ENCODE measurements at places on chromosomes 6 and 20.

DNA sequence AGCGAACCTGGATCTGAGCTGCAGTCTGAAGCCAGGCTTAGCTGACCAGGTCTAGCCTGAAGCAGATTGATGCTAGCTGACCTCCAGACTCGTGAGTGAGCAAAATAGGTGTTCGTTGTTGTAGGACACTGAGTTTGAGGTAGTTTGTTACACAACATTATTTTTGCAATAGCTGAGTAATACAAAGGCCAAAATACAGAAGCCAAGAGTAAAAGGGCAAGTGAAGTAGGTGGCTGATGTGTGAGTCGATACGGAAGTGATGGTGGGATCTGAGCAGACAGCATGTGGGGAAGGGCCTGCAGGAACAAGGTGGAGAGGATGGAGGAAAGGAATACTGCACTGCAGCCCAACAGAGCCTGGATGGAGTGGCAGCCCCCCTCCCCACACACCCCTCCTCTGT lies 8.5 kb upstream of the SPATS1 start:
- peak; percentile 82 for DNase-seq

- DNase-seq: no peak
Observed at GRCh38 chr6:105849746-105850145, 236.4 kb upstream of the PRDM1 start.

DNA sequence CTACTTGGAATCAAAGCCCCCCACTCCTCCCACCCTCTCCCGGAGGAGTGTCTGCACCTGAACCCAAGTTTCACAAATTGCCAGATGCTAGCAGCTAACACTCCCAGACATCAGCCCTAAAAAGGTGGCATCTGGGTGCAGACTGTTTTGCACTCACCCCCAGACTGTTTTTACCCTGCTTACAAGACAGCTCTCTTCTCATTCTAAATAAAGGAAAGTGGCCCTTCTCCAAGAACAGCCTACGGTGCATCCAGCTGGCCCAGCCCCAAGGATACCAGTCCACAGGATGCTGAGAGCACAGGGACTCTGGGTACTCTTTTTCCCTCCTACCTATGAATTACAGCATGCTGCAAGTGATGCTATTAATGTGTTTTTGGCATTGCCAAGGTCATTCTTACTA lies 842.0 kb upstream of the FLRT3 start:
- DNase-seq: no peak

- no peak for DNase-seq
Observed at GRCh38 chr6:108127056-108127455, 38.8 kb upstream of the NR2E1 start.

DNA sequence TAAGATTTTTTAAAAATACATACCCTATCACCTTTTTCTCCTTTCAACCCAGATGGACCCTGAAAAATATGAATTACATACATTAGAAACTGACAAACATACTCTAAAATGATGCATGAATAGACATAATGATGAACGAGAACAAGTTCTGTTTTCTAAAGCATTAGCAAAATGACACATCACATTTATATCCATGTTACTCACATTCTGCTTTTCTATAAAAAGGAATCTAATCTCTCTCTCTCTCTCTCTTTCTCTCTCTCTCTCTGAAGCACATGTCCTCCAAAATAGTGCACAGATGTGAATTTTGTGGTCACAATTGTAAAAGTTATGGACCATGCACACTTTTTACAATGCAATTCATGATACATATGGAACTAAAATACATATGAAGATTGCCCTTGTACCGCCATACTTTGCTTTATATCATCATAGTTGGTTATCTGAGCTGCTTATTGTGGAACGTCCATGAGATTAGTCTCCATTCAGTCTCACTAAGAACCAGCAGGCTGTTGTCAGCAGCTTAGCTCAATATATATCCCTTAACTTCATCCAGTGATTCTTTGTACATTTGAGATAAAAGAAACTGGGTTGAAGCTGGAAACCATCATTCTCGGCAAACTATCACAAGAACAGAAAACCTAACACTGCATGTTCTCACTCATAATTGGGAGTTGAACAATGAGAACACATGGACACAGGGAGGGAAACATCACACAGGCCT lies 114.2 kb downstream of the COL12A1 start:
- no peak for DNase-seq

GRCh38 chr6:123168892-123169773 lies 173.1 kb downstream of the CLVS2 start:
- DNase-seq: no peak

- no peak for DNase-seq
Observed at GRCh38 chr6:43937236-43938177, 167.5 kb downstream of the VEGFA start.

DNA sequence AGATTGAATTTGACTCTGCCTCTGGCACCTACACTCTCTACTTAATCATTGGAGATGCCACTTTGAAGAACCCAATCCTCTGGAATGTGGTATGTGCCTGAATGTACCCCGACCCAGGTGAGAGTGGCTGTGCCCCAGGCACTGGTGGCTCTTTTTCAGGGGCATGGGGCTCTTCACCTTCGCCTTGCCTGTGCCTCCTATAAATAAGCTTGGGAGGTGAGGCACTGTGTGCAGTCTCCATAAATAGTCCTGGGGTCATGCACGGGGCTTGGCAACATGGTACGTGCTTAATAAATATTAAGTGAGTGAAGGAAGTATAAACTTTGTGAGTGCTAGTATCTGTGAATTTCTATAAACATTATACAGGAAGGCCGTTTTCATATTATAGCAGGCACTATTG lies 33.0 kb downstream of the GHRH start:
- DNase-seq: no peak

DNA sequence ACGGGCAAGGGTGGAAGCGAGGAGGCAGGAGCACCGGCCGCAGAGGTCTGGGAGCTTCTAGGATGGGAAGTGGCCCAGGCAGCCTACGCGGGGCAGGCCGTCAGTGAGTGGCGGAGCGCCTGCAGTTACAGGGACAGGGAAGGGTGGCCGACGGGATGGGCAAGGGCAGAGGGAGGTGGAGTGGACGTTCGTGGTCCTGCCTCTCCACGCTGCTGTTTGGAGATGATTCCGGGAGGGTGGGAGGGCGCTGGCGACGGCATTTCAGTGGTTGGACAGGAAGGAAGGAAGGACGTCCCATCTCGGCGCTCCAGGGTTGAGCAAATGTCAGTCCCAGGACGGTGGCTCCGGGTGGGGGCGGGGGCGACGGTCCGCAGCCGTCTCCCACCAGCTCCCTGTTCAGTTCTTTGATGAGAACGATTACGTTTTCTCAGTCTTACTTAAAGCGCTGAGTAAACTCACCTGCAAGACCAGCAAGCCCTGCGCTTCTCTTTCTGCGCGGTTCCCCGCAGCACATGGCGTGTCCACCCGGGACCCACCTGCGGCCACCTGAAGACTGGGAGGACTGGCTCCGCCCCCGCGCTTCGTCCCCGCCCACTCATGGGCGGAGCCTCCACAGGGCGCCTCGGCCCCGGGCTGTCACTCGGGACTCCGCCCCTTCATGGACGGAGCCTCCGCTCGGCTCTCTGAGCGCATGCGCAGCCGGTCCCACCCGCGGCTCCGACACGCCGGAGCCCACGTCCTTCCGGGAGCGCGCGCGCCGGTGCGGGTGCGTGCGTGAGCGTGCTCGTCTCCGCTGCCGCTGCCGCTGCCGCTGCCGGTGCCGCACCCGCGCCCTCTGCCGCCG lies at the start of gene DNAJC5:
Gene DNAJC5 (plus strand): TSS at position 769 of the 844 bp plus-strand sequence. CDS start 33,220 bp downstream, outside the sequence.
- peak; percentile 96 for DNase-seq

GRCh38 chr6:33885132-33886057 lies 81.6 kb upstream of the MLN start:
- peak; percentile 8 for DNase-seq

GRCh38 chr6:39696986-39697788 lies 28.0 kb downstream of the KIF6 start:
- DNase-seq: peak; percentile 13

GRCh38 chr20:19775353-19776253 lies 17.5 kb downstream of the RIN2 start:
- DNase-seq: no peak

DNA sequence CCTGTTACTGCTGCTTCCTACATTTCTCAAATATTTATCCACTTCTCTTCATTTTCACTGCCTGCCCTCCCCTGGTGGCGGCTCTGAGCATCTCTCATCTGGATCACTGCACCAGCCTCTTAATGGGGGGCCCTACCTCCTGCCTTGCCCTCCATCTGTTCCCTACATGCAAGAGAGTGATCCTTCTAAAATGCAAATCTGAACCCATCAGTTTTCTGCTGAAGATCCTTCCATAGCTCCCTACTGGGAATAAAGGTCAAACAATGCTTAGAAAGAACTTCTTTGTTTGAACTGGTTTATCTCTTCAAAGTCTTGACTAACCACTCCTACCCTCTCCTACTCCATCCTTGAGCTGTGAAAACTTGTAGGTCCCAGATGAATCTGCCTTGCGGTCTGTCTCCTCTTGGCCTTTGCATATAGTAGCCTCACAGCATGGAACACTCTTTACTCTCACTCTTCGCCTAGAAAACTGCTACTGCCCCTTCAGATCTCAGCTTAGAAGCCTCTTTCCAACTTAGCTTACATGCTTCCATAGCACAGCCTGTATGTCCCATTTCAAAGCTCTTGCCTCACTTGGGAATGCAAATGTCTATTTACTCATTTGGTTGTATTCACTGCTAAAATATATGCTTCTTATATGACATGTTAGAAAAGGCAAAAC lies 119.3 kb downstream of the QRSL1 start:
- DNase-seq: no peak

DNA sequence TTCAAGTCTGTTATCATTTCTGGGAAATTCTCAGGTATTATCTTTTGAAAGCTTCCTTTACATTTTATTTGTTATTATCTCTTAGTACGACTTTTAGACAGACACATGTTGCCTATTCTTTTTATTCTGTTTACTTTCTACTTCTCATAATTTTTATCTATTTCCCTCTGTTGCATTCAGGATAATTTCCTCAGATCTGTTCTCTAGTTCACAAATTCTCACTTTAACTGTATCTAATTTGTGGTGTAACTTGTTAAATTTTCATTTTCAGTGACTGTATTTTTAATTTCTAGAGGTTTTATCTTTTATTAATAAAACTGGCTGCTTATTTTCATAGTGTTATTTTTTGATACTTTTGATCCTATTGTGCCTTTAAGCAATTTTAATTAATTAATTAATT lies 16.0 kb downstream of the ATRN start:
- no peak for DNase-seq

- DNase-seq: no peak
Observed at GRCh38 chr6:1070085-1070521, 241.8 kb upstream of the FOXQ1 start.

DNA sequence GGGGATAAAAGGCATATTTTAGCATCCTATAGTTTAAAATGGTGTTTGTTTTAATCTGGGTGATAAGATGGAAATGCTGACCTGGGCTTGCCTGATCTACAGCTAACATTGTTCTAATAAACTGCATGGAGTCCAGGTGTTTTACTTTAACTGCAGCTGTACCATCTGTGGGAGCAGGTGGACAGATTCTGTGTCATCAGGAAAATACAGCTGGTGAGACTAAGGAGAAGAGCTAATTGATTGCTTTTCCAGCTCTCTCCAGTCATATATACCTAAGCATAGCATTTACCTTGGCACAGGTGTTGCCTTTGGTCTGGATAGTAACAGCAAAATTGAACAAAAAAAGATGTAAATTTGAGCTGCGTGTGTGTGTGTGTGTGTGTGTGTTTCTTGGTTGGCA lies 31.6 kb downstream of the CBFA2T2 start:
- no peak for DNase-seq

DNA sequence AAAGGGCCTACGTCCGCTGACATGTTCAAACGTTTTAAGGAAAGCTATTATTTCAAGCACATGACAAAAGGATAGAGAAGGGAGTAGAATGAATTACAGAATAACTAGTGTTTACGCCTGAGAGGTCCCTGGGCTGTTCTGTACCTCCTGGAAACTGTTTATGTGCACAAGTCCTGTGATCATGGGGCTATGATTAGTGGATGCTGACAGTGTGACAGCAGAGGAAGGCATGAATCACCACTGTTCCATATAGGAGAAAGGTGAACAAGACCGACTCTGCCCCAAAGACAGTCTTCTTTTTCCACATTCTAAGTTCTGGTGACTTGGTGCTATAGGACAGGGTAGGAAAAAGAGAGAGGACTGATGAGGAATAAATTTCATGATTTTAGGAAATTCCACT lies 249.2 kb upstream of the PRDM1 start:
- peak; percentile 59 for DNase-seq

DNA sequence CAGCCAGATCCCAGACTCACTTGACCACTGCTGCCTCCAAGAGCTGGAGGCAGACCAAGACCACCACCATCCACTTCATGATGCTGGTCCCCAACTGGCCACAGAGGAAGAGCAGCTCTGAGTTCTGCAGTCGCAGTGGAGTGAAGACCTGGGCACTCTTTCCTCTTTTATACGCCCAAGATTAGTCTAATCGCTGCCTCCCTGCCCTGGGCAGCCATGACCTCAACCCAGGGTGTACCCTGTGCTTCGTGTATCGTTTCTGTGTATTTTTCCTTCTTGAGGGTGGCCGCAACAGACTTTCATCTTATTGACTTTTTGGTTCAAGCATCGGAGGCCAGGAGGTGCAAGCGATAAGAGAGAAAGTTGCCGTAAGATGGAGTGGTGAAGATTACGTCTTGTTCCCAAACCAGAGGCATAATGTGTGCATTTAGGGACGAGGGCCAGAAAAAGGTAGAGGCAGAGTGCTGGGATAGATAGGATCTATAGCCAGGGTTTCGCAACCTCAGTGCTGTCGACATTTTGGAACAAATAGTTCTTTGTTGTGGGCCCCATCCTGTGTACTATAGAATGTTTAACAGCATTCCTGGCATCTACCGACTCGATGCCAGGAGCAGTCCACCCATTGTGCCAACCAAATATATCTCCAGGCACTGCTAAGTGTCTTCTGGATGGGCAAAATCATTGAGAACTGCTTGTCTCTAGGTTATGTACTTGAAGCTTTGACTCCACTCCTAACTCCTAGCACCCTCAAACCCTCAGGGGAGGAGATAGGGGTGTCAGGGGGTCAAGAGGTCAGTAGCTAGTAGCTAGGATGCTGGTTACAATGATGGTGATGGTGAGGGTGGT lies at the start of gene PGC:
Gene PGC (minus strand): TSS at position 142 of the 846 bp plus-strand sequence. CDS start 63 bp downstream, at position 79.
- DNase-seq: no peak

DNA sequence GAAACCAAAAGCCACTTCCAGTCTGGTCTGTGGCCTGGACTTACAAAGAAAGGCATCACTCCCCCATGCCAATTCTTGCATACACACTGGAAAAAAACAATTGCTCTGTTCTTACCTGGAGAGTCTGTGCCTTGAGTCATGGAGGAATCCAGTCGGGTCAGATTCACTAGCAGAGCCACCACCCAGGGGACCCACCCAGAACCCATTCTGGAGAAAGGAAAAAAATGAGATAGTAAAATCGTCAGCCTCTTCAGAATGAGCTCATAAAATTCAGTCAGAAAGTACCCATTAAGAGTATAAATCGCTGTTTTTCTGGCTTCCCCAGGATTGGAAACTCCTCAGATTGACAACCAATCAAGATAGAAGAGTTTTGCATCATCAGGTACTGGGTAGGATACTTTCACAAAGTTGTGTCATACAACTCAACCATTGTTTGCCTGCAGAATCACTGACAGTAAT lies at the start of gene HLA-DOB:
Gene HLA-DOB (minus strand): TSS at position 257 of the 459 bp plus-strand sequence. CDS start 51 bp downstream, at position 206.
- peak; percentile 52 for DNase-seq

- DNase-seq: peak; percentile 74
Observed at GRCh38 chr6:16305246-16305725, 66.9 kb downstream of the GMPR start.
